ENCODE measurements at places on chromosomes 1 and 21.

DNA sequence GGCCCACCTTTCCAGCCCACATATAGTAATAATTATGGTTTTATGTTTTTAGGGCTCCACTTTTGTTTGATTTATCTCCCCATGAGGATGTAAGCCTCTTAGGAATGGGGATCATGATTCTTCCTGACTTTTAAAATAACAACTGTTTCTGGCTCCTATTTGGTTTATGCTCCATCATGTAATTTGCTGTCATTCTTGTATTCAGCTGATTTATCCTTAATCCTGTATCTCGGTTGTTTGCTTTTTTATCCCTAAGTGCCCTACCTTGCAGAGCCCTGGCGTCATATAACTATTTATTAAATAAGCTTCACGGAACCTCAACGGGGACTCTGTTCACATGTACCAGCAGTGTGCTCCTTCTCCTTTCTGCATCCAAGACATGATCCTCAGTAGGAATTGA lies 70.7 kb downstream of the RYR2 start:
- no peak for DNase-seq

GRCh38 chr1:33903210-33903589 lies 39.3 kb downstream of the HMGB4 start:
- peak; percentile 29 for DNase-seq

GRCh38 chr21:42609811-42610210 lies 43.6 kb upstream of the PDE9A start:
- no peak for DNase-seq

DNA sequence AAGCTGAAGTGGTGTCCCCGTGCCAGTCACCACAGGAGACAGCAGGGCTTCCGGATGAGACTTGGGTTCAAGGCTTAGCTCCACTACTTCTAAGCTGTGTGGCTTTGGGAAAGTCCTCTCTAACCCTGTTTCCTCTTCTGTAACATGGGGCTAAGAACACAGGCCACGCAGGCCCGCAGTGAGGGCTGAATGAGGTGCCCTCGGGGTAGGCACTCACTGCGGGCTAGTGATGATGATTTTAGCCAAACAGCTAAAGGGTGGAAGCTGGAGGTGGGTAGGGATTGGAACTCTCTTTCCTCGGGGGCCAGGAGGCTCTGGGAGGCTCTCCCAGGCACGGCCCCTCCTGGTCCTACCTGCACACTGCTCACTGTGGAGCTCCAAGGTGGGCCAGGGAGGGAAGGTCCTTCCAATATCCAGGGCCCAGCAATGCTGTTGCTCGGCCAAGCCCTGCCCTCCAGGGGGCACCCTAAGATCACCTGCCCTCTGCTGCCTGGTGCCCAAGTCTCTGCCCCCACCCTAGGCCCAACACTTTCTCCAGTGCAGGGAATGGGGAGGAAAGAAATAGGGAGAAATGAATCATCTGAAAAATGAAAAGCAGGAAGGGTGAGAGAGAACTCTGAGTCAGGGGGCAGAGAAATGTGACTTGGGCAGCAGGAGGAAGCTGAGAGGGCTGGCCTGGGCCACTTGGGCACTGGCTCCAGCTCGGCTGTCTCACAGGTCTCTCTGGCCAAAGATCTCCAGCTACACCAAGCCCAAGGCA lies 19.2 kb upstream of the EVA1B start:
- peak; percentile 75 for DNase-seq

DNA sequence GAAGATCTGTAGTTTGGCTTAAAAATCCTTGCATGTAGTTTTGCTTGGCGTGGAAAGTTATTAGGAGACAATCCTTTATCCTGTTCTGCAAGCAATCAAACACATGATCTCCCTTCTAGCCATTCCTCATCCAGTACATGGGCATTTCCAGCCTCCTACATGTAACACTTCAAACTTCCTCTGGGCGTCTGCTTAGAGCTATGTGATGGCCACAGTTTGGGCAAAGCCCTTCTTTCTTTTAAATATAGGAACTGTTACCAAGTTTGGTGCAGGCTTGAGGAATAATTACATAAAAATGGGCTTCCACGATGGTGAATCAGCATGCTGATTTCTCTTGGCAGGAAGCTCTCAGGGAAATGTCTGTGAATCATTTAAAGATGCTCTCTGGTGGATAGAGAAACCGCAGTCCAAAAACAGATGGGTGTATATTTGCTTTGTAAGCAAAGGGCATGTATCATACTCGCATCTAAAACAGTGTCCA lies 176.9 kb upstream of the FMN2 start:
- DNase-seq, result no peak

DNA sequence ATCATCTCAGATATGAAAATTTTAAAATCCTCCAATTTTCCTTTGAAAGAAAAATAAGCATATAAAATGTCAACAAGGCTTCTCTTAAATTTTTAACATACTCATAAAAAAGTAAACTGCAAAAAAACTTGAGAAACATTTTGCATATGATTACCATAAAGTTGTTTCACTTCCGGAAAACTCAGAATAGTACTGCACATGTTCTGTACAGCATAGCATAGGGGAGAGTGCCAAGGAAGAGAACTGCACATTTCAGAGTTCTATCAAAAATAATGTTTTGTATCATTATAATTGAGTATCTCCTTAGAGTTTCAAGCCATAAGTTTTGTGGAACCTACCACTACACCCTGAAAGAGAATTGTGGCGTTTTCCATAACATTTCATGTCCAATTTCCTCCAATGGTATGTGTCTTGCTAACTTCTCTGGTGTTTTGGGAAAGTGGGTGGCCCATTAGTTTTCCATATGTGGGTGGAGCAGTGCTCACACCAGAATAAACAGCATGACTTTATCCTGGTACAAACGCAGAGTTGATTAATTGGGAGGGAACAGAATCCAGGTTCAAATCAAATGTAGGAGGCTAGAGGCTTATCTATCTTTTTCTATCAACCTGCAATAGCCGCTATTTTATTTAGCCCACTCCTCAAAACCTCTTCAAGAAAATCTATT lies 430.9 kb downstream of the LMO4 start:
- DNase-seq, result no peak

DNA sequence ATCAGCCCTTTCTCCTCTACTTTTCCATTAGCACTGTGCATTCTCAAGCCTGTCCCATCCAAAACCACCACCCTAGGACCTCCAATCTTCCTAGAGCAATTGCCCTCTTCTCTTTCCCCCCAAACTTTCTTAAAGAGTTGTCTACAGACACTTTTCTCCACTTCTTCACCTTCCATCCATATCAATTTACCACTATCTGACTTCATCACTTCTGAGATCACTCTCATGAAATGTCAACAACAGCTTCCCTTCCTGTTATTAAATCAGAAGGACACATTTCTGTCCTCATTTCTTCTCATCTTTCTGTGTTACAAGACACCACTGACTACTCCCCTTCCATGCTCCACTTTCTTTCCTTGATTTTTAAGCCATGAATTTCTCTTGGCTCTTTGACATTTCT lies 36.0 kb upstream of the CFAP298 start:
- no peak for DNase-seq

- DNase-seq, result no peak
These were observed 219.7 kb upstream of the VAMP3 start for GRCh38 chr1:7551442-7551841.

DNA sequence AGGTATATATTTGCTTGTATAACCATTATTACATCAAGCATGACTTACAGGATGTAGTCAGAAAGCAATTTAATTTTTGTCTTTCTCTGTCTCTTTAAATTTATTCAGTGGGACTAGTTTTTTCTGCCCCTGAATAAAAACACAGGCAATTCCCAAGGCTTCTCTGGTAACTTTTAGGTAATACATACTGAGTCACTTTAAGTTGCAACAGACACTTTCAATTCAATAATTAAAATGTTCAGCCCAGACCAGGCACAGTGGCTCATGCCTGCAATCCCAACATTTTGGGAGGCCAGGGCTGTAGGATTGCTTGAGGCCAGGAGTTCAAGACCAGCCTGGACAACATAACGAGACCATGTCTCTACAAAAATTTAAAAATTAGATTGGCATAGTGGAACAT lies 12.3 kb downstream of the SLC44A3 start:
- no peak for DNase-seq

- DNase-seq, result no peak
These were observed 4.1 kb upstream of the POFUT2 start for GRCh38 chr21:45291613-45292398.
